Right lung (tissue), 10 donors: ENCODE measurements at places on chromosomes 7 and 10.

DNA sequence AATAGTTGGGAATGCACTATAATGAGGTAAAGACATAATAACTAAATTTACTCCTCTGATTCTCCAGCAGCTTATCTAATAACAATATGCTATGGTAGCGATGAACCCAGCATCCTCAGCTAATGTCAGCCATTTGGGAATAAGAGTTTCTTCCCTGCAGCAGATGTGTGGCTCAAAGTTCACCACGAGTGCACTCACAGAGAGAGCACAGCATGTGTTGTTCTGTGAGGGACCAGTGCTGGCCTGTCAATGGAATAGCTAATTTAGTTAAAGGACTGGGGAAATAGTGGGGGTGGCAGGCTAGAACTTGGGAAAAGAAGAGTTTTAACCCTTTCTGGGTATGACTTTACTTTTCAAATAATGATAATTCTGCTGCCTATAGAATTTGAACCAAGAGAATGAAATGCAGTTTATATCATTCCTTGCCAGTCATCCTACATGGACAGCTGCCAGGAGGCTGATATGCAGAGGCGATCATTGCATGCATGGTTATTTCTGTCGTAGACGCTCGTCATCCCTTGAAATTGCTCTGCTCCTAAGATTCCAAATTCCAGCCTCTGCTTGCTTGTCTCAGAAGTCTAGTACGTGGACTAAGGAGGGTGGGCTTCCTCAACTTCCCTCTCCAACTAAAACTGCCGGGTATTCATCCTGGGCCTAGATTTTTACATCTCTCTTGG lies 355.6 kb downstream of the RNLS start:
- no peak for DNase-seq

DNA sequence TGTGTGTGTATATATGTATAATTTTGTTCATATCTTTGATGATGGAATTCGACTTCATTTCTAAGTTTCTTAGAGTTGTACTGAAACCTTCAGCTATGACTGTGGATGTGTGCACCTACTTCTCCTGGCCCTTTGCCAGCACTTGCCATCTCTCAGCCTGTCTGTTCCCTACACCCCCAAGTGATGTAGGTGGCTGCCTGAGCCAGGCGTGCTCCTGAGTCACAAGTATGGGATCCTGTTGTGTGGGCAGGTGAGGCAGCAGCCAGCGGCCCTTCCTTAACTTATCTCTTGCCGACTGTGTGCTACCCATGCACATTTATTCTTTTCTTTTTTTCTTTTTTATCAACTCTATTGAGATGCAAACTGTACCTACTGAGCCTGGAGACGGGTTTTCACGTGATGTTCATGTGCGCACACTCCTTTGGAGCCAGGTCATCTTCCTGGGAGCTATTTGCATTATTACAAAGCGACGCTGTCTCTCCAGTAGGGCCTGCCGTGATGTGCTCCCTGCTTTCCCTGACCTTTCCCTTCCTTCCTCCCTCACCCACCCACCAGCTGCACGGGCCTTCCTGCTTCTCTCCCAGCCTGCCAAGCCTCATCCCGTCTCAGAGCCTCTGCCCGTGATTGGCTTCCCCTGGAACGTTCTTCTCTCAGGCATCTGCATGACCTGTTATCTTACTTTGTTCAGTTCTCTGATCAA lies 31.3 kb upstream of the GALNT11 start:
- DNase-seq, result no peak

GRCh38 chr7:132240262-132240661 lies 336.0 kb downstream of the PLXNA4 start:
- no peak for DNase-seq

- DNase-seq, result no peak
Measured at GRCh38 chr10:77421591-77421990, 216.0 kb downstream of the KCNMA1 start.

DNA sequence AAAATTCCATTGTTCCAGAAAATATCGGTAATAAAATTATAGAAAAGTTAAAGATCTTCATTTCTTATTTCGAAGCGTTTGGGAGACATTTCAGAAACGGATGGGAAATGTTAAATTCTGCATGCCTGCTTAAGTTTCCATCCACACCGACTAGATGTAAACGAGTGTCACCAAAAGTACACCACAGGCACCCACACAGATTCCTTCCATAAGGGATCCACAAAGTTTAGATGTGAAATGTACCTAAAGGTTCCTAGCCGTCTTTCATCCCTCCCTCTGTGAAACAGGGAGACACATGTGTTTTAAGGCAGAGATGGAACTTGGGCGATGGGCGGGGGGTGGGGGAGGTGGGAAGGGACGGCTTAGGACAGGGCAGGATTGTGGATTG lies 621 bp upstream of the CAV1 start:
- DNase-seq, result no peak

- no peak for DNase-seq
Measured at GRCh38 chr7:129804890-129805719, 147.7 kb downstream of the UBE2H start.

DNA sequence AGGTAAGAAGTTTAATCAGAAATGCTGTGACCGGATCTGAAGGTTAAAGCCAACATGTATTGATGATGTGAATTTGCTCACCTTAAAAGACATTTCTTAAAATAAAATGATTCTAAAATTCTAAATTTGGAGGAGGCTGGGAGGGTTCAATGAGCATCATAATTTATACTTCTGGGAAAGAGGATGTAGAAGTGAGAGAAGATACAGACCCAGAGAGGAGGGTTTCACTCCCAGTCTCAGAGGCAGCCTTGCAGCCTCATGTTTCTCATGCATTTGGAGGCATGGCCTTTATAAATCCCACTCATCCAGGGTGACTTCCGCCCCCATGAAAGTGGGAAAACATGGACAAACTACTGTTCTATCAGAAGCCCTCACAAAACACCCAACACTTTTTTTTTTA lies 305.6 kb upstream of the PITRM1 start:
- no peak for DNase-seq

- peak; percentile 50 for DNase-seq
Measured at GRCh38 chr10:126062131-126063032, 166.0 kb downstream of the FANK1 start.

GRCh38 chr10:5844345-5845055 lies 31.3 kb upstream of the GDI2 start:
- no peak for DNase-seq

GRCh38 chr10:80856186-80856585 lies 318.5 kb downstream of the SH2D4B start:
- DNase-seq, result no peak

DNA sequence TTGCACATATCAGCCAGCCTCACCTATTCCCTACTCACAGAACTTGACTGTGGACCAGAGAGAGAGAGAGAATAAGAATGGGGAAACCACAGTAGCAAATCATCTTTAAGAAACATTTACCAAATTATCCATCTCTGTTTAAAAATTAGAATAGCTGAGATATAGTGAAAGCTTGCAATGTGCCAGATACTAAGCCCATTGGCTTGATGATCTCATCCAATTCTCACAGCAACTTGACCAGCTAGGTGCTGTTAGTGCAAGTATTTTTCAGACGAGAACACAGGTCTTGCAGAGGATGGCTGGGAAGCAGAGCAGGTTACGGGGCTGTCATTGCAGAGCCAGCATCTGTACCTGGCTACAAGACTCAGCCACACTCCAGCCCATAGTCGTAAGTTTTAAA lies 50.9 kb downstream of the KLF6 start:
- no peak for DNase-seq

DNA sequence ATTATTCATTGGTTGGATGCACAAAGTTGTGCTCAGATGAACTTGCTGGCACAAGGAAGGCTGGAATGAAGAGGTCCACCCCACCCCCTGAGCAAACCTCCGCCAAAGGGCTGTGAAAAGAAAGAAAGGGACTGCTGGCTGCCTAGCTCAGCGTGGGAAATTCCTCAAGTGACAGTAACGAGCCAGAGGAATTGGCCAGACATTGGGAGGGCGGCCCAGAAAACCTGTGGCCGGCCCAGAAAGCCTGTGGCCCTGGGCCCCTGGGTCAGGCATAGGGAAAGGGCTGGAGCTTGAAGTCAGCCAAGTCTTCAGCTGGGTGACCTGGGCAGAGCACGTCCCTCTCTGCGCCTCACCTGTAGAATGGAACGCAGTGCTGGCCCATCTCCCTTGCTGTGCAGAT lies 30.6 kb upstream of the CTBP2 start:
- no peak for DNase-seq

DNA sequence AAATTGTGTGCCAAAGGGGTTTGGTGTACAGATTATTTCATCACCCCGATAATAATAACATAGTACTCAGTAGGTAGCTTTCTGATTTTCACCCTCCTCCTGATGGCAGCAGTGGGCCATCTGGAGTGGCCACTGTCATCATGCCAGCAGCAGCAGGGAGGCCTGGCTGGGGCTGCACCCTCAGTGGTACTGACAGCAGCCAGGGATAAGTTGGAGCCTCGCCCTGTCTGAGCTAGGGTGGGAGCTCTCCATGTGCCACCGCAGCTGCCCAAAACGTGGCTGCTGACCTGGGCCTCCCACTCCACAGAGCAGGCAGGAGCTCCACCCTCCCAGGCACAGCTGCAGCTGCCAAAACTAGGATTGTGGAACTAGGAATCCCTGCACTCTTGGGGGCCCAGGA lies 700.8 kb upstream of the KCND2 start:
- DNase-seq, result no peak

- no peak for DNase-seq
Measured at GRCh38 chr10:125011171-125011925, 69.4 kb downstream of the ZRANB1 start.

DNA sequence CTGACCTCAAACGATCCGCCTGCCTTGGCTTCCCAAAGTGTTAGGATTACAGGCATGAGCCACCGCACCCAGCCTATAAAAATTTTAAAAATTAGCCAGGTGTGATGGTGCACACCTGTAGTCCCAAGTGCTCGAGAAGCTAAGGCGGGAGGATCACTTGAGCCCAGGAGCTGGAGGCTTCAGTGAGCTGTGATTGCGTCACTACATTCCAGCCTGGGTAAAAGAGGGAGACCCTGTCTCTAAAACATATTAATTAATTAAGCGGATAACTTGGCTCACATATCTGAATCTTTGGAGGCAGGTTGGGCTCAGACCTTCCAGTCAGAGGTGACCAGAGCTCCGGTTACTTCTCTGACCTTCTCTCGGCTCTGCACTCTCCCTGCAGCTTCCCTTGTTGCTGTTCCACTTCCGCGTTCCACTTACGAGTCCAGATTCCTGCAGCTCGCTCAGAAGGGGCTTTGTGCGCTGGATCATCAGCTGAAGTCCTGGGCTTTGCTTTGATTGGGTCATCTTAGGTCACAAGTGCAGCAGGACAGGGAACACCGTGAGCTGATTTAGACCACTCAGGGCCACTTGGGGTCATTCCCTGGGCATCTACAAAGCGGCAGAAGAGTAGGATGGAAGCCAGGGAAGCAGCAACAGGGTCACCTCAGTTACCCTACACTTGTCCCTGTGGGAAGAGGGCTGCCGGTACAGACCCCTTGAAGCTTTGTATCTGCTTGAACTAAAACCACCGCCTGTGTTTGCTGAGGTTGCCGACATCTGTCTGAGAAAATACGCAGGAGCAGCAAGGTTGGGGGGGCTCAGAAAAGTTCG lies 2.0 kb upstream of the ARPC1B start:
- DNase-seq, result peak; percentile 45

DNA sequence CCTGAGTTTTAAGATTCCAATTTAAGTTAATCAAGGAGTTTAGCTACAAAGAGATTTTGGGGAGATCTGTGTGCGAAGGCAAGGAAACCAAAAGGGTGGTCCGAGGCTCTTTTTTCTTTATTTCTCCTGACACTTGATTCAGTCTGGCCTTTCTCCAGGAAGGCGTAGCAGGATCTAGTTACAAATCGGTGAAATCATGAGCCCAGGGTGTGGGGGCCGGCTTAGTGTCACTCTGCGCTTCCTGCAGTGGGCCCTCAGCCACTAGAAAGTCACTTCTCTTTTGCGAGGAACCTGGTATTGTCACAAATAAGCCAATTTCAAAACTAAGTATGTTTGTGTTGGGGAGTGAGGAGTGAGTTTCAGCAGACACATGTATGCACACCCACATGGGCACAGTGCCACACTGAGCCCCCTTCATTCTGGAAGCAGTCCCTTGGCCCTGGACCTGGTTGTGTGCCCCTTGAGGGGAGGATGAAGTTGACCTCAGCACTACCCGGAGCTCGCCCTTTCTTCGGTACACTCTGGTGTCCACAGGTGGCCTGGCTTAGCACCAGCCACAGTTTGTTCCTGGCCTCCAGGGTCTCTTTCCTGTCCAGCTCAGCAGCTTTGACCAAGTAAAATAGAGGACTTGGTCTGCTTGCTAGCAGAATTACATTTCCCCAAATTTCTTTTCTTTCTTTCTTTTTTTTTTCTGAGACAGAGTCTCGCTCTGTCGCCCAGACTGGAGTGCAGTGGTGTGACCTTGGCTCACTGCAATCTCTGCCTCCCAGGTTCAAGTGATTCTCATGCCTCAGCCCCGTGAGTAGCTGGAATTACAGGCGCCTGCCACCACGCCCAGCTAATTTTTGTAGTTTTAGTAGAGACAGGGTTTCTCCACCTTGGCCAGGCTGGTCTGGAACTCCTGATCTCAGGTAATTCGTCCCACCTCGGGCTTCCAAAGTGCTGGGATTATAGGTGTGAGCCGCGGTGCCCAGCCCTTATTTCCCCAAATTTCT lies 84.0 kb upstream of the BTBD16 start:
- no peak for DNase-seq

DNA sequence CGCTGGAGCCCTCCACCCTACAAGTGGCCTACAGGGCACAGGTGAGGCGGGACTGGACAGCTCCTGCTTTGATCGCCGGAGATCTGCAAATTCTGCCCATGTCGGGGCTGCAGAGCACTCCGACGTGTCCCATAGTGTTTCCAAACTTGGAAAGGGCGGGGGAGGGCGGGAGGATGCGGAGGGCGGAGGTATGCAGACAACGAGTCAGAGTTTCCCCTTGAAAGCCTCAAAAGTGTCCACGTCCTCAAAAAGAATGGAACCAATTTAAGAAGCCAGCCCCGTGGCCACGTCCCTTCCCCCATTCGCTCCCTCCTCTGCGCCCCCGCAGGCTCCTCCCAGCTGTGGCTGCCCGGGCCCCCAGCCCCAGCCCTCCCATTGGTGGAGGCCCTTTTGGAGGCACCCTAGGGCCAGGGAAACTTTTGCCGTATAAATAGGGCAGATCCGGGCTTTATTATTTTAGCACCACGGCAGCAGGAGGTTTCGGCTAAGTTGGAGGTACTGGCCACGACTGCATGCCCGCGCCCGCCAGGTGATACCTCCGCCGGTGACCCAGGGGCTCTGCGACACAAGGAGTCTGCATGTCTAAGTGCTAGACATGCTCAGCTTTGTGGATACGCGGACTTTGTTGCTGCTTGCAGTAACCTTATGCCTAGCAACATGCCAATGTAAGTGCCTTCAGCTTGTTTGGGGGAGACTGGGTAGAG lies at the start of gene COL1A2:
COL1A2 (plus strand) TSS at position 459 of the 704 bp plus-strand sequence; CDS start at position 596, 137 bp downstream.
- DNase-seq, result peak; percentile 90

- no peak for DNase-seq
Measured at GRCh38 chr7:76424413-76425111, at the start of gene ZP3. TSS of gene ZP3 (plus strand) at chr7:76424950. CDS start at chr7:76424965, 15 bp downstream.

DNA sequence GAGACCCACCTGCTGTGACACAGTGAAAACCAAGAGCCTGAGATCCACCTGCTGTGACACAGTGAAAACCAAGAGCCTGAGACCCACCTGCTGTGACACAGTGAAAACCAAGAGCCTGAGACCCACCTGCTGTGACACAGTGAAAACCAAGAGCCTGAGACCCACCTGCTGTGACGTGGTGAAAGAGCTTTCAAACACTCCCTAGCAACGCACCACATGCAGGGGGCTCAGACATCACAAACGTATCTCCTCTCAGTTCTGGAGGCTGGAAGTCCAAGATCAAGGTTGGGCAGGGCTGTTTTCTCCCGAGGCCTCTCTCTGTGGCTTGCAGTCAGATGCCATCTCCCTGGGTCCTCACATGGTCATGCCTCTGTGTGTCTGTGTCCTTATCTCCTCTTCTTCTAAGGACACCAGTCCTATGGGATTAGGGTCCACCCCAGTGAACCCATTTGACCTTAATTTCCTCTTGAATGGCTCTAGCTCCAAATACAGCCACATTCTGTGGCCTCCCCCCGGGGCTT lies 43.8 kb downstream of the INSIG1 start:
- no peak for DNase-seq
